Renal pelvis (tissue), 12 donors: ENCODE measurements at places on chromosomes 16 and 17. TPM values are rescaled to one million over a fixed set of nuclear protein-coding genes. Genes with fewer than 3 reads are reported as not detected.

The SLC52A1 gene
- 0.24 TPM for polyA plus RNA-seq

The SPATA2L gene
- polyA plus RNA-seq, result 7.5 TPM

The ASPA gene
- polyA plus RNA-seq, result 19.1 TPM

The CFAP97D1 gene
- 0.15 TPM for polyA plus RNA-seq

The KRT33A gene
- not detected for polyA plus RNA-seq

The SDK2 gene
- 9.9 TPM for polyA plus RNA-seq
